Activated naive CD4-positive, alpha-beta T cell treated with anti-CD3 and anti-CD28 coated beads for 36 hours (primary cell): ENCODE measurements at places on chromosomes 4 and X. TPM values are rescaled to one million over a fixed set of nuclear protein-coding genes. Genes with fewer than 3 reads are reported as not detected.

ZNF280C gene
- total RNA-seq = 4.0 TPM

TREX2 gene
- 1.2 TPM for total RNA-seq

ADAMTS3 gene
- not detected for total RNA-seq

- no peak for DNase-seq
These were observed 767 bp downstream of the PAQR3 start for GRCh38 chr4:78938474-78938867.

- no peak for DNase-seq
These were observed 409.3 kb upstream of the NWD2 start for GRCh38 chr4:36835246-36835645.

DNA sequence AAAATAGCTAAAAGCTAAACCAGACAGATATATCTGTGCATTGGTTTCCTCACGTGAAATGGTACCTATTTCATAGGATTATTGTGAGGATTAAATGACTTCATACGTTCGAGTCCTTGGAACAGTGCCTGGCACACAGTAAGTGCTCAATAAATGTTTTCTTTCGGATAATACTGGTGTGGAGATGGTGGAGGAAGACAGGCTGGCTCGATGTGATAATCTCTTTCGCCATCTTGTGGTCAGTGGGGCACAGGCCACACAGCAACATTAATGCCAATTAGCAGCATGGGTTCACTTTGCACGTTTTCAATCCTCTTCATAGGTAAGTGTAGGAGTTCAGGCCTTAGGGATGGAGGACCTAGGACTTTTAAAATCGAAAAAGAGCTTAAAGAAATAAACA lies 9.3 kb downstream of the PAGE4 start:
- DNase-seq = peak; percentile 36

GRCh38 chrX:8279323-8279722 lies 108.3 kb upstream of the VCX2 start:
- no peak for DNase-seq

DNA sequence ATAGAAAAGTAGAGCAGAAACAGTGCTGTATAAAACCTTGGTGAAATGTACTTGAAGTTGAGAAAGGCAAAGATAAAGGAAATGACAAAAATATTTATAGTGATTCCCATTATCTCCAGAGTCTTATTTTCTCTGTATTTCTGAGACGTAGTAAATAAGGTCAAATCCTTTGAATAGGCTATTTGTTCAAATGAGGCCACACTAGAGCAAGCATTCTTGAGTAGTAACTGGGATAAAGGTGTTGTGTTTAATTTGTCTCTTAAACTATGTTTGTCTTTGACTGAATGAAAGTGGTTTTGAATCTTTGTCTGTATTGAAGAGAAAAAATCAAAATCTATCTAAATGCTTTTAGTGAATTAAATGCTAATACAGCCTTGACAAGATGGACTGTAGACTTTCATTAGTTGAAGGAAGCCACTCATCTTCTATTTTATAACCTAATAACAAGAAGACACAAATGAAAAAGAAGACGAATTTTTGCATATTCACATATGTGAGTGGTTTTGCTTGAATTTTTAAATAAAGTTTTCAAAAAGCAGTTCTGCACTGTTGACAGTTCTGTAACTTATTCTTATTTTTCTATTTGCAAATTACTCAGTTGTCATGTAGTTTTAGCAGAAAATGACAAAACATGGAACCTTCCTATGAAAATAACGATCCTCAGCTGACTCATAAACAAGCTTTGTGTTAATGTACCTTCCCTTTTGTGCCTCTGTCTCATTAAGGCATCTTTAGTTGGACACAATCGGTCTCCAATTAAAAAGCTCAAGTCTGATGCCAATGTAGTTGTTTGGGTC lies 94.8 kb upstream of the PCDH18 start:
- DNase-seq = no peak

DNA sequence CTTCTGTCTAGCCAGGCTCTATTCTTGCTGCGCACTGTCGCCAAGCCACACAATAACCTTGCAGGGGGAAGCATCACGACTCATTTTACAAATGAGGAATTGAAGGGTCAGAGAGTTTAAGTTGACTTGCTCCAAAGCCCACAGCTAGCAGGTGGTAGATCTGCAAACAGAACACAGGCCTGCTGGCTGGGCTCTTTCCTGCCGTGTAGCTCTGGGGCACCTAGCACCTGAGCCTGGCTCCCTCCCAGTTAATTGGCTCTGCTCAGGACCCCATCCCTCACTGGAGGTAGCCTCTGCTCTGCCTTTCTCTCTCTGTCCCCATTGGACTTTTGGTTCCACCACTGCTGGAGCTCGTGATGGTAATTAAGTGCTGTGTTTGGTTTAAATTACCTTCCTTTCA lies 98.5 kb downstream of the NSUN7 start:
- no peak for DNase-seq

GRCh38 chr4:137711502-137711901 lies 179.2 kb upstream of the PCDH18 start:
- no peak for DNase-seq

DNA sequence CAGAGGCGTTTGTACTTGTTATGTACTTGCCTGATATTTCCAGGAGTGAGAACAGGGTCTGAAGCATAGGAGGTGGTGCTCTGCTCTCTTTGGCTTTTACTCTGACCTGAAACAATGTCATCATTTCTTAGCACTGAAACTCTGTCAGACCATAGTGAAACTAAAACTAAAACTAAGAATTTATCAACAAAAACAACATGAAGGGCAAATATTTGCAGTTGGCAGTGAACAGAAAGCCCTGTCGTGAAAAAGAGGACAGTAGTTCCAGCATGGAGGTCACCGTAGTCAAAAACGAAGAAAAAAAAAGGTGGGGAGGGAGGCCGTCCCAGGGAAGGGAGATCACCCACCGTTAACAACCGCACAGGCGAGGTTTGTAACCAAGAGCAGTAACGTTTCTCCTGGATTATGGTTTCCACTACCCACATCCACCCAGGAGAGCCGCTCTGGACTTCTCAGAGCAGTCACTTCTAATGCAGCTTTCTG lies 97.5 kb downstream of the ANK2 start:
- DNase-seq = no peak
